Hair follicle dermal papilla cell (primary cell): ENCODE measurements at places on chromosomes 4 and X. TPM values are rescaled to one million over a fixed set of nuclear protein-coding genes. Genes with fewer than 3 reads are reported as not detected.

Gene SCML2
- 2.4 and 2.6 TPM in 2 replicates for total RNA-seq

Gene DRP2
- total RNA-seq: 3.0 and 3.4 TPM in 2 replicates

Gene GABRE
- total RNA-seq: 101 and 137 TPM in 2 replicates

Gene LSM6
- total RNA-seq: 15.9 and 19.1 TPM in 2 replicates

Gene ITGB1BP2
- 0.49 and 0.81 TPM in 2 replicates for total RNA-seq

Gene ADRA2C
- total RNA-seq: 0.49 TPM in 2 replicates

Gene ARX
- not detected in 2 replicates for total RNA-seq

Gene DMP1
- total RNA-seq: not detected in 2 replicates

Gene PHKA1
- total RNA-seq: 1.8 and 4.5 TPM in 2 replicates

Gene XG
- total RNA-seq: 8.0 and 14.1 TPM in 2 replicates

Gene HSFX3
- not detected in 2 replicates for total RNA-seq
